ENCODE measurements at places on chromosomes 13 and 19. TPM values are rescaled to one million over a fixed set of nuclear protein-coding genes. Genes with fewer than 3 reads are reported as not detected.

Gene COL5A3
- 0.13 TPM for total RNA-seq

Gene ZNF841
- total RNA-seq: 26.2 TPM

Gene ARHGAP33
- 66.6 TPM for total RNA-seq

Gene ZNF813
- 5.0 TPM for total RNA-seq

Gene ZNF787
- 30.4 TPM for total RNA-seq

Gene SLC5A5
- total RNA-seq: 1.8 TPM

Gene F10
- not detected for total RNA-seq

Gene THAP8
- 5.7 TPM for total RNA-seq

Gene CRB3
- 1.1 TPM for total RNA-seq

Gene GPC6
- not detected for total RNA-seq

- no peaks in the 10 kb centered on the region for H3K4me1 ChIP-seq
- H3K27me3 ChIP-seq: peaks cover 9% of the 10 kb centered on the region
- no peaks in the 10 kb centered on the region for H3K36me3 ChIP-seq
- DNase-seq: no peak
Observed at GRCh38 chr13:43929947-43930346, 50.2 kb downstream of the LACC1 start.

DNA sequence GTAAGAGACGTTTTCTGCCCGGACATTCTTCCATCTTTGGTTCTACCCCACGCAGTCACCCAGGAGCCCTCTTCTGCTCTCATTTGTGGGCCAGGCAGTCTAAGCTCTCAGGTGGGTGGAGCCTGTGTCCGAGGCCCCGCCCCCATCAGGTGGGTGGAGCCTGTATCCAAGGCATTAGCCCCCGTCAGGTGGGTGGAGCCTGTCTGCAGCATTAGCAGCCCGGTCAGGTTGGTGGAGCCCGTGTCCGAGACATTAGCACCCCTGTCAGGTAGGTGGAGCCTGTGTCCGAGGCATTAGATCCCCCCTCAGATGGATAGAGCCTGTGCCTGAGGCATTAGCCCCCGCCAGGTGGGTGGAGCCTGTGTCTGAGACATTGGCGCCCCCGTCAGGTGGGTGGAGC is 45.5 kb upstream of the C13orf46 start:
- peaks cover 3% of the 10 kb centered on the region for H3K4me1 ChIP-seq
- no peaks in the 10 kb centered on the region for H3K27me3 ChIP-seq
- H3K36me3 ChIP-seq: peaks cover 23% of the 10 kb centered on the region
- peak; percentile 31 for DNase-seq
- no peak overlapping the region for H3K4me3 ChIP-seq

DNA sequence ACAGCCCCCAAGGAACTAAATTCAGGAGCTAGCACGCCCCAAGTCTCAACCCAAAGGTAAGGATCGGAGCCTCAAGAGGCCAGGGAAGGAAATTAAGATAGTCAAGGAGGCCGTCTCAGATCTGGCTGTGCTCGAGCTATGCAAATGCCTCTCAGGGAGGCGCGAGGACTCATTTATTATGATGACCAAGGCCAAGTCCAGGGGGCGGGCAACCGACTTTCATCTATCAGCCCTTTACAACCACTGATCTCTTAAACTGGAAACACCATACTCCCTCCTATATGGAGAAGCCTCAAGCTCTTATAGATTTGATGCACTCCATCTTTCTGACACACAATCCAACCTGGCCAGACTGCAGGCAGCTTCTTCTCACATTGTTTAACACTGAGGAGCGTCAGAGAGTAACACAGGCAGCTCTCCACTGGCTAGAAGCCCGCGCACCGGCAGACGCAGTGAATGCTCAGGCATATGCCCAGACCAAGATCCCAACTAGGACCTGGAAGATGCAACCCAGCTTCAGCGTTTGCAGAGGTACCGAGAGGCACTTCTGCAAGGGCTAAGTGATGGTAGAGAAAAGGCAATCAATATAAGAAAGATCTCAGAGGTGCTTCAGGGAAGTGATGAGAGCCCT is 9.6 kb upstream of the SLC15A1 start:
- DNase-seq: no peak
- no peak overlapping the region for H3K27ac ChIP-seq
- no peak overlapping the region for H3K4me3 ChIP-seq
- H3K36me3 ChIP-seq: peaks cover 1% of the 10 kb centered on the region
- H3K4me1 ChIP-seq: no peaks in the 10 kb centered on the region
- H3K27me3 ChIP-seq: no peaks in the 10 kb centered on the region

DNA sequence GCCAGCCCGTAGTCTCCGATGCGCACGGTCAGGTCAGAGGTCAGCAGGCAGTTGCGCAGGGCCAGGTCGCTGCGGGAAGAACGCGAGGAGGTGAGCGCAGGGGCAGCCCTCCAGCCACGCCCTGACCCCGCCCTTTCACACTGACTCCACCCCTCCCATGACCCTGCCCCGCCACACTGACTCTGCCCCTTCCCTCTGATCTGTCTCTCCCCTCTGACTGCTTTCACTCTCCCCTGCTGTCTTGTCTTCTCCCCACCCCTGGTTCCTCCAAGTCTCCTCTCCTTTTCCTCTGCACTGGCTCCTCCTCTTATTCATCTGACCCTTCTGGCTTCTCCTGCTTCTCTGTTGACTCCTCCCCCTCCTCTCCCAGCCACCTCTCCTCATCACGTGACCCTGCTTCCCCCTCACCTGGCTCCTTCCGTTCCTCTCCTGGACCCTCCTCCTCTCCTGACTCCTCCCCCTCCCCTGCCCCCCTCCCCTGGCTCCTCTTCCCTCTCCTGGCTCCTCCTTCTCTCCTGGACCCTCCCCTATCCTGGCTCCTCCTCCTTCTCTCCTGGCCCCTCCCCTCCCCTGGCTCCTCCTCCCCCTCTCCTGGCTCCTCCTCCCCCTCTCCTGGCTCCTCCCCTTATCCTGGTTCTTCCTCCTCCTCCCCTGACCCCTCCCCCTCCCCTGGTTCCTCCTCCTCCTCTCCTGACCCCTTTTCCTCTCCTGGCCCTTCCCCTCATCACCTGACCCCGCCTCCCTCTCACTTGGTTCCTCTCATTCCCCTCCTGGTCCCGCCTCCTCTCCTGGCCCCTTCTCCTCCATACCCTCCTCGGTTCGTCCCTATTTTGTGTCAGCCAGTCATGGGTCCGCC is 9.9 kb downstream of the LMTK3 start:
- DNase-seq: peak; percentile 77
- no peaks in the 10 kb centered on the region for H3K27me3 ChIP-seq
- H3K4me3 ChIP-seq: peak overlapping the region; percentile 48
- H3K27ac ChIP-seq: peak overlapping the region; percentile 78
- H3K36me3 ChIP-seq: no peaks in the 10 kb centered on the region
- H3K4me1 ChIP-seq: peaks cover 25% of the 10 kb centered on the region

GRCh38 chr13:111202745-111203144 is 87.6 kb downstream of the ARHGEF7 start:
- peaks cover 53% of the 10 kb centered on the region for H3K4me1 ChIP-seq
- DNase-seq: peak; percentile 31
- no peak overlapping the region for H3K27ac ChIP-seq
- no peaks in the 10 kb centered on the region for H3K27me3 ChIP-seq
- H3K4me3 ChIP-seq: no peak overlapping the region

DNA sequence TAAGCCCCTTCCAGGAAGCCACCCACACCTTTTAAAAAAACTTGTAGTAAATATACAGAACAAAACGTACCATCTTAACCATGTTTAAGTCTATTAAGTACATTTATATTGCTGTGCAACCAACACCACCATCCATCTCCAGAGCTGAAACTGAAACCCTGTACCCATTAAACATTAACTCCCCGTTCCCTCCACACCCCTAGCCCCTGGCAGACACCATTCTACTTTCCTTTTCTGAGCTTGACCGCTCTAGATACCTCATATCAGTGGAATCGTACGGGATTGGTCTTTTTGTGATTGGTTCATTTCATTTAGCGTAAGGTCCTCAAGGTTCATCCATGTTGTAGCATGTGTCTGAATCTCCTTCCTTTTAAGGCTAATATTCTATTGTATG is 13.0 kb upstream of the SPATA13 start:
- H3K4me1 ChIP-seq: no peaks in the 10 kb centered on the region
- peaks cover 9% of the 10 kb centered on the region for H3K27me3 ChIP-seq
- DNase-seq: no peak
- no peak overlapping the region for H3K27ac ChIP-seq

GRCh38 chr13:98478189-98479129 is 98.4 kb downstream of the STK24 start:
- peaks cover 84% of the 10 kb centered on the region for H3K4me1 ChIP-seq
- no peak for DNase-seq
- H3K27ac ChIP-seq: peak overlapping the region; percentile 53
- peaks cover 52% of the 10 kb centered on the region for H3K36me3 ChIP-seq
- no peaks in the 10 kb centered on the region for H3K27me3 ChIP-seq
- peak overlapping the region; percentile 34 for H3K4me3 ChIP-seq

DNA sequence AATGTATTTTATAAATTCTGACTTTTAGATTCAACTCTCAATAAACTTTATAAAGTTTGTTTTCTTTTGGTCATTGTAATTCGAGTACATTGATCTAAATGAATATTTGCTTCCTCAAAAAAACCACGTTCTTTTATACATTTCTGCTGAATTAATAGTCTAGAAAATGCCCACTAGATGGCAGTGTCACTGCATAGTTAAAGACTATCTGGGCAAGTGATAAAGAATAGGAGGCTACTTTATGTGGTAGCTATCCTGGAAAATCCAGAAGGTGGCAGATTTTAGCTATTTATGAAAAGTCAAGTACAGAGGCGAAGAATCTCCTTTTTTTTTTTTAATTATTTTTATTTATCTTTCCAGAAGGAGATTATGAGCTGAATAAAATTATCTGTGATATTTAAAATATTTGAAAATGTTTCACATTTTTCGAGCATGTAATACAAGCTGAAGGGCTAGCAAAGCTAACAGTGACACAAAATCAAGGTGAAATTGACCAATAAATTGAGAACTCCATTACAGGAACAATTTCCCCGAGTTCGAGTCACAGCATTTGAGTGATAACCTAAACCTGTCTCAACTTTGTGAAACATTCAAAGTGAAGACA is 221.8 kb downstream of the OLFM4 start:
- DNase-seq: peak; percentile 48
- H3K27ac ChIP-seq: no peak overlapping the region
- no peaks in the 10 kb centered on the region for H3K27me3 ChIP-seq
- no peaks in the 10 kb centered on the region for H3K36me3 ChIP-seq
- H3K4me1 ChIP-seq: no peaks in the 10 kb centered on the region

- peaks cover 3% of the 10 kb centered on the region for H3K27me3 ChIP-seq
- DNase-seq: no peak
- no peaks in the 10 kb centered on the region for H3K36me3 ChIP-seq
- H3K27ac ChIP-seq: no peak overlapping the region
- H3K4me1 ChIP-seq: no peaks in the 10 kb centered on the region
- no peak overlapping the region for H3K4me3 ChIP-seq
Observed at GRCh38 chr19:49287141-49287770, 37.7 kb downstream of the SLC6A16 start.

- no peaks in the 10 kb centered on the region for H3K36me3 ChIP-seq
- H3K4me1 ChIP-seq: no peaks in the 10 kb centered on the region
- no peaks in the 10 kb centered on the region for H3K27me3 ChIP-seq
- DNase-seq: no peak
- no peak overlapping the region for H3K27ac ChIP-seq
- no peak overlapping the region for H3K4me3 ChIP-seq
Observed at GRCh38 chr13:92717857-92718256, 508.8 kb upstream of the GPC6 start.

GRCh38 chr19:2271234-2272103 is 10.5 kb downstream of the PEAK3 start:
- peak overlapping the region; percentile 90 for H3K4me3 ChIP-seq
- H3K27me3 ChIP-seq: no peaks in the 10 kb centered on the region
- DNase-seq: no peak
- H3K4me1 ChIP-seq: peaks cover 46% of the 10 kb centered on the region
- H3K36me3 ChIP-seq: peaks cover 39% of the 10 kb centered on the region

- no peaks in the 10 kb centered on the region for H3K27me3 ChIP-seq
- no peaks in the 10 kb centered on the region for H3K36me3 ChIP-seq
- no peaks in the 10 kb centered on the region for H3K4me1 ChIP-seq
- no peak overlapping the region for H3K27ac ChIP-seq
- no peak for DNase-seq
- no peak overlapping the region for H3K4me3 ChIP-seq
Observed at GRCh38 chr13:96223231-96223630, 133.3 kb downstream of the HS6ST3 start.

Measured in activated CD8-positive, alpha-beta T cell treated with anti-CD3 and anti-CD28 coated beads, Interleukin-2, amount 10 ng/mL, durations not matched to agents 7 days and 5 days (primary cell).